Fibroblast of skin of abdomen (primary cell): ENCODE measurements at places on chromosomes 2 and 18.

DNA sequence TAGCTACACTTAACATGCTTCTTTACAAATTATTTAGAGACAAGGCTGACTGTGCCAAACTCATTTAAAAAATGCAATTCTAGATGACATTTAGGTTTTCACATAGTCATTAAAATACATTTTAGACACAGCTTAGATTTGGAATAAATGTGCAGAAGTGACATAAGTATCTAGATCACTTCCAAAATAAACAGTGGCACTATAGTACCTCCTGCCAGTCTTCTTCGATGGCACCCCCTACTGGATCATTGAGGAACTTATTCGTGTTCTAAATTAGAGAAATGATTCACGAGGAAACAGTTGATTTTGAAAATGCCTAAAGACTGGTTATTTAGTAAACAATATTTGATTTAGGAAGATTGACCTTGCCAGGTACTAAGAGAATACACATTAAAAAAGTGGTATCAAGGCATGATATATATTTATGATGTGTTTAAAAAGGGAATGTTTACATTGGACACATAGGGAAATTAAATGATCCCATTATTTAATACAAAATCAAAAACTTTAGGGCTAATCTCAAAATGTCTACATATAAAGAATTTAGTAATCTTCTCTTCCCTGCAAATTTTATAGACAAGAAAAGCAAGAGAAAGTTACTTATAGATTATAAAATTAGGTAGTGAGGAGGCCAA is 323.9 kb downstream of the XIRP2 start:
- DNase-seq: peak; percentile 32

GRCh38 chr18:67417864-67418523 is 98.5 kb downstream of the DSEL start:
- peak; percentile 12 for DNase-seq

DNA sequence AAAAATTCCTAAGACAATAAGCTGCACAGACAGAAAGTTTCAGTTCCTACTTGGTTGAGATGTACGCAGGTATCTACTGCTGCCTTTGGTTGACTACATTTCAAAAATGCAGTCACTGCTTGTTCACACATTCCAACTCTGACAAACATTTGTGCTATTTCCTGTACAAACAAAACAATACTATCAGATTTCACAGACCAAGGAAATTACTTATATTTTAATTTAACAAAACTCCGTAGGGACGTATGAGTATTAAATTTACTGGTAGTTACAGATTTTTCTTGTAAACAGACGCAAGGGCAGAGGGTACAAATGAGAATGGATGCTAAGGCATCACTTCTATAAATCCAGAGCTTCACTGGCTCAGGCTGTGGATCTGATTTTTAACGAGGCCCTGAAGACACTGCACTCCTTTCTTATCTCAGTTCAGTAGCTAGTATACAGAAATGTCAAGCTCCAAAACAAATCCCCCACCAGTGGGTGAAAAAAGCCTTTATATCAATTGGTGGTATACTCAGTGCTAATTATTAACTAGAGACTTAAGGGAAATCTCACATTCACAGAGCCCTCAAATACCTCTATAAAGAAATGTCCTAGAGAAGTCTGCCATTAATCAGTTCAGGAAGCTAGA is 31.7 kb upstream of the TTC32 start:
- DNase-seq: peak; percentile 66

- no peak for DNase-seq
Observed at GRCh38 chr18:24632158-24632988, 171.9 kb downstream of the HRH4 start.

- peak; percentile 50 for DNase-seq
Observed at GRCh38 chr18:7950380-7951136, 383.4 kb downstream of the PTPRM start.

- no peak for DNase-seq
Observed at GRCh38 chr2:234931371-234931770, 20.4 kb upstream of the SH3BP4 start.

GRCh38 chr2:65027616-65028244 is 28.5 kb upstream of the CEP68 start:
- DNase-seq: no peak

DNA sequence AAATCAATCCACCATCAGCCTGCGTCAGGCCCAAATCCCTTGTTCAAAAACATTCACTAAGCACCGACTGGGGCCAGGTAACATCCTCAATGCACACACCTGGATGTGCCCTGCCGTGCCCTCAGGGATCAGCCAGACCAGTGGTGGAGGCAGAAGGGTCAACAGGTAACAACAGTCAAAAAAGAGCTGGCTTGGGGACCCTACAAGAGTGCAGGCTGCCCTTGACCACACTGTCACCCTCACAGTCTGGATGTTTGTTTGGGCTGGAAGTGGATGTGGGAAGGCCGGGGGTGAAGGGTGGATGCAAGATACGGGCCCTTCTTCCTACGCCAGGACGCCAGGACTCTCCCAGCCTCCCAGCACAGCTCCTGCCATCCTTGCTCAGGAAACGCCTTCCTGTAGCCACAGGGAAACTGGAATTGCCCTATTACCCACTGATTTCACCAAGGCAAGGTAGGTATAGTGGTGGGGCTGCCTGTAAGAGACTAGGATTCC is 2.7 kb downstream of the BIN1 start:
- DNase-seq: no peak

- no peak for DNase-seq
Observed at GRCh38 chr18:51021226-51021965, 8.6 kb upstream of the SMAD4 start.

DNA sequence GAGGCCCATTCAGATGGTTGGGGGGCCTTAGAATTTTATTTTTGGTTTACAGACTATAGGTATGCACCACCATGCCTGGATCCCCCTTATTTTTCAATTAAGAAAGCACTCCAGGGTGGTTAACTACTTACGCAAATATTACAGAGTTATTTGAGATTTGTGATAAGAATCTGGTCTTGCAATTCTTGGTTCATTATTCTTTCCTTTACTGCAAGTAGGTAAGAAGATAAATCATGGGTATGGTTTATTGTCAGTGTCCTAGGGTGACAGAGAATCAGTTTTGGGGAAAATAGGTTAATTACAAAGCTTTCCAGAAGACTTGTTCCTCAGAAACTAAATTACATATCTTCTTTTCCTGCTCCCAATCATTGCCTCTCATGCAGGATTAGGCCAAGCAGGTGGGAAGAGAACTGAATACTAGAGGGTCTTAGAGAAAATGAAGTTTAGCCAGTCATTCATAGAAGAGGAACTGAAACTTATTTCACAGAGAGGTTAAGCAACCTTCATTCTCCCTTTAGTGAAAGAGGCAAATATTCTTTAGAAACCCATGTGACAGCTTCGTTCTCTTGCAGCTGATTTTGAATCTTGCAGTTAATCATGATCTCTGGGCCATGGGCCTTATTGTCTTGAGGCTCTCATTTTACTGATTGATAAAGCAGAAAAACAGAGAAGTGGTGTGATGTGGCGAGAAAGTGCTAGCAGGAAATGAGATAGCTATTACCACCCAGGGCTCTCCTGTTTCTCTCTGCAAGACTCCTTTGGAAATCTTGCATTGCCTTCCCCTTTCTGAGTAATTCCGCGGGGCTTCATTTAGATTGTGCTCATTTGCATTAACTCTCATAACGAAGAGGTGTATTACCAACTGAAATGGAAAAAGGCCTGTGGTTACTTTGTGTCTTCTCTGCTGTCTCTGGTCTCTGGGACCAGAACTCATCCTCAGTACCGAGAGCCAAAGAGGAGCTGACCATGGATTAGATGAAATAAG is 44.8 kb upstream of the ARHGAP25 start:
- no peak for DNase-seq

- no peak for DNase-seq
Observed at GRCh38 chr2:113878743-113879142, 11.1 kb upstream of the ACTR3 start.

GRCh38 chr2:178324077-178324476 is 126.9 kb downstream of the PRKRA start:
- DNase-seq: no peak

DNA sequence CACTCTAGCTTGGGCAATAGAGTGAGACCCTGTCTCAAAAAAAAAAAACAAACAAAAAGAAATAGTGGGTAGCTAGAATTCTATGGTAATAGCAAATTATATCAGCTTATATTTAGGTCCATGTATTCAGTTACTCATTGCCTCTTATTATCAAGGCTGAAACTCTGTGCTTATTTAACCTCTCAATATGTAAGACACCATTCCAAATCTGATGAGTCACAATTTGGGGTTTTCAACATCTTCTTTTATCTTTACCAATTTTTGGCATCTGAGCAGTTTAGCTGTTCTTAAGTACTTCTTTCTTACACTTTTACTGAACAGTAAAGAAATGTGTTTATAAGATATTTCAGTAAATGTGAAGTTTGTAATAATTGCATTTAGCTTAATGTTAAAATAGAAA is 69.3 kb downstream of the TTC27 start:
- peak; percentile 80 for DNase-seq

GRCh38 chr18:41940506-41941215 is 14.4 kb upstream of the PIK3C3 start:
- DNase-seq: peak; percentile 95

- no peak for DNase-seq
Observed at GRCh38 chr18:6486313-6486712, 71.6 kb upstream of the L3MBTL4 start.
